ENCODE measurements at places on chromosomes 12 and 14.

GRCh38 chr12:94597268-94597667 lies 53.1 kb downstream of the TMCC3 start:
- no peak for DNase-seq

DNA sequence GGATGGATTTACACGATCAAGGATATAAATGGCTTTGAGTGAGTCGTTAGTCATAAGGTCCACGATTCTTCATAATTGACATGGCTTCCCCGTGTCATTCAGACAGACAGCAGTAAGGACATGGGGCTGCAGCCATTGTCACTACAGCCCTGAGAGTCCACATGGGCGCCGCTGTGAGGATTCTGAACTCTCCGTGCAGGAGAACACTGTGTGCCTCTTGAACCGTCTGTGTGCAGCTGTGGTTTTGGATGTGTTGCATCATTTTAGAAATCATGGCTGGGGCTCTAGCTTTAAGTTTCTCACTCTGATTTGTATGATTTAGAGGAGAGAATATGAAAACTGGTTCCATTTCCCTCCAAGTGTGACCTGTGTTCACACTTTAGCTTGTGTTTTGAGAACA lies 47.2 kb downstream of the NPAS3 start:
- no peak for DNase-seq

DNA sequence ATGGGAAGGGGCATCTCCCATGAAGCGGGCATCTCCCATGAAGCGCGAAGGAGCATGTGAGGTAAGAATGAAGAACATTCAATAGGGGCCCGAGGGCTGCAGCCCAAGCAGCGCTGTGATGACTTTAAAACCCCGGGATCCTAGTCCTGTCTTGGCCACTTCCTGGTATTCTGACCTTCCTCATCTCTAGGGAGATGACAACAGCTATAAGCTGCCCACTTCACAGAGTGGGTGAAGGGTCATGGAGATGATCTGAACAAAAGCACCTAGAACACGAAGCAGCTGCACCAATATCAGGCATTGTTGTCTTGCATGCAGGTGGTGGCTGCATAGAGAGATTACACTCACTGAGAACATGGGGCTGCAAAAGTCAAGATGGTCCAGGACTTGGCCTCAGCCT lies 64.5 kb downstream of the SPTB start:
- no peak for DNase-seq

GRCh38 chr12:79874665-79875064 lies 60.2 kb downstream of the PPP1R12A start:
- no peak for DNase-seq

DNA sequence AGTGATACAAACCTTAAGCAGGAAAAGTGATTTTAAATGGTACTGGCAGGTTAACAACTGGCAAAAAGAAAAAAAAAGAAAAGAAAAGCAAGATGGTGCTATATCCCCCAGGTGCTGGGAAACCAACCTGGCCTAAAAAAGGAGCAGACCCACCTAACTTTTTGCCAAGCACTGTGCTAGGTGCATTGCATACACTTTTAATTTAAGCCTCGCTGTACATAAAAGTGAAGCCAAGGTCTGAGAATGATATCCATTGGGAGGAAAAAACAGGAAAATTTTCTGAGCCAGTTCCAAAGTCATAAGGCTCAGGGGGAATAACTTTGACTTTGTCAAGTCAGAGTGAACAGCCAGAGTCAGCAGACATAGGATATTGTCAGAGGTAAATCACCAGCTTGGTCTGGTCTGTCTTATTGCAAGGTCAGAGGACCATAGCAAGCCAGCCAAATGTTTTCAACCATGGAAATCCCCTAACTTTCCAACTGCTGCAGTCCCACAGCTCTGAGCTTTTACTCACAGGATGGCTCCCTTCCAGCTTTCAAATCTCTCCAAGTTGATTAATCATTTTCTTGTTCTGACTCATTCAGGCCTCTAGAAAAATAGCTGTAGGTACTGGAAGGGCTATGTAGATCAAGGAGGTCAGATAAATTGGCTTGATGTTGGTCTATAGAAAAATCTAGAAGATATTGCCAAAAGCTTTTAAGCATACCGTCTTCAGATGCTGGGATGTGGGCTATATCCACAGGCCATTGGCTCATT lies 412.9 kb downstream of the RAD51B start:
- DNase-seq: no peak

DNA sequence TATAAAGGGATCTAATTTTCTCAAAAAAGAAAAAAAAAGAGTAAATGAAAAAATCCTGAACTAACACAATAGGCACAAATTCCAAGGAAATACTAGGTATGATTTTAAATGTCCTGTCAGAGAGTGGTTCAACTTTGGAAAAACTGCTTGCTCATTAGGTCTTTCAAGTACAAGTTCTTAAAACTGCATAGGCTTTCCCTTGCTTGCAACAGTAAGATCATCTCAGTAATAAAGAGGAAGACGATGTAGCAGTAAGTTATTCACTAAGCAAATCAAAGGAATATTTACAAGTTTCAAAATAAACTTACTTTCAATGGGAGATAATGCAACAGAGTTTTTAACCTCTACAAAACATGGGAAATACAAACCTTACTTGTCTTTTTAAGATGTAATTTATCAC lies 21.6 kb downstream of the CORO1C start:
- DNase-seq: no peak

GRCh38 chr12:109608793-109609192 lies 35.2 kb downstream of the MVK start:
- no peak for DNase-seq

DNA sequence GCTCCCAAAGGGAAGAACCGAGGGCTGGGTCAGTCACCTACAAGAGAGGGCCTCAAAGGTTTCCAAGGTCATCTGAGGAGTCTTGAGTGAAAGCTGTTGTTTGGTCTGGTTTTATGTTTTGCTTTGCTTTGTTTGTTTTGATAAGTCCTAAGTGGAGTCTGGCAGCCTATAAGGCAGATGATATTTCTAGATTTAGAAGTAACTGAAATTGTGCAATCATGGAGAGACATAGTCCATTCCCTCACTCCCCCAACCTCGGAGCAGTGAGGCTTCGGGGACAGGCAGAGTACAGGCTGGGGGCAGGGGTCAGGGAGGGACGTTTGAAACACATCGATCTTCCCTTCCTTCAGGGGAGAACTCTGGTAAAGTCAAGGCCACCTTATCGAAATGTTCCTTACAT lies 42.3 kb downstream of the TTC9 start:
- no peak for DNase-seq

- DNase-seq: no peak
Observed at GRCh38 chr12:19643635-19644034, 204.3 kb downstream of the AEBP2 start.

DNA sequence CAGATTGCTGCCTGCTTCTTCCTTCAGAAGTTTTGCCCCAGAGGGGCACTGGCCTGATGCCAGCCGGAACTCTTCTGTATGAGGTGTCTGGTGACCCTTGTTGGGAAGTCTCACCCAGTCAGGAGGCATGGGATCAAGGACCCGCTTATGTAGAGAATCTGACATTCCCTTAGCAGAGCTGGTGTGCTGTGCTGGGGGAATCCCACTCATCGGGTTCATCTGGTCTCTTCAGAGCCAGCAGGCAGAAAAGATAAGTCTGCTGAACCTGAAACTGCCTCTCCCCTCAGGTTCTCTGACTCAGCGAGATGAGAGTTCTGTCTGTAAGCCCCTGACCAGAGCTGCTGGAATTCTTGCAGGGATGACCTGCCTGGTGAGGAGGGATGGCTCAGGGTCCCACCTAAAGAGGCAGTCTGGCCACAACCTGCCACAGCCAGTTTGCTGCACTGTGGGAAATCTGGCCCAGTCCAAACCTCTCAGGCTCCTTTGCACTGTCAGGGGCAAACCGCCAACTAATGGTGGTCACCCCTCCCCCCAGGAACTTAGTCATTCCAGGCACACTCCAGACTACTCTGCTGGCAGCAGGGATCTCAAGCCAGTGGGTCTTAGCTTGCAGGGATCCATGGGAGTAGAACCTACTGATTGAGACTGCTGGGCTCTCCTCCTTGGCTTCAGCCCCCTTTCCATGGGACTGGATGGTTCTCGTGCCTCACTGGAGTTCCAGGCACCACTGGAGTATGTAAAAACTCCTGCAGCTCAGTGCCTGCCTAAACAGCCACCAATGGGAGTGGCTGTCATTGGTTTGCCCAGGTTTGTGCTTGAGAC lies 4.1 kb downstream of the CLEC2D start:
- DNase-seq: no peak

All from NCI-H748 treated with DMSO at 0.1 percent for 48 hours (cell line).